Left renal pelvis (tissue), 4 donors: ENCODE measurements at places on chromosomes 7 and 10.

DNA sequence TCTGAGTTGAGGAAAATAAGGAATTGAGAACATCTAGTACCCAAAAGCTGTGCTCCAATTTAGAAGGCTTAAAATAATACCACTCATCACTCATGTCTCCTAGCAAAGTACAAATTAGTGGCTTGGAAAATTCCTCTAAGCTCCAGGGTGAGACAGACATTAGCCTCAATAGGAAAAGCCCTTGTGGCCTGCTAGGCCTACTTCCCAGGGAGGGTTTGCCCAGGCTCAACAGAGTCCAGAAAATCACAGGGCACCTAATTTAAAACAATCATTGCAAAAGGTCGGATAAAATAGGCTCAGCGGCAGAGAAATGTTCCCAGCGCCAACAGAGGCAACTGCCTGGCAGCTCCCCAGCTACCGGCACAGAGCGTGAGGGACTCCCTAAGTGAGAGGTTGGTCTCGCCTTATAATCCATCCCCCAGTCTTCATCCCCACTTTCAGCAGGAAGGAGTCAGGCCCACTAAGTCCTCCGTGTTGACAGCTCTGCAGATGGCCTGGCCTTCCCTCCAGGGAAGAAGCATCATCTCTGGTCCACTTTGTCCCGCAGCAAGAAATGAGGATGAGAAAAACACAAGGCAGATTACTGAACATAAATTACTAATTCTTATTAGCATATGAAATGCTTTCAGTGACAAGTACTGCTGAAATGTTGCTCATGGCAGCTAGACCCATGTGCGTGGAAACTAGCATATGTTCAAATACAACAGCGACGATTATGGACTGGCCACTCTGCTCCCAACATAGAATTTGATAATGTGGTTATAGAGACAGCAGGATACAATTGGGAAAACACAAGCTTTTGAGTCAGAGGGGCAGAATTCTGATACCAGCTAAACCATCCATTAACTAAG is 1177.7 kb upstream of the AUTS2 start:
- DNase-seq = no peak

DNA sequence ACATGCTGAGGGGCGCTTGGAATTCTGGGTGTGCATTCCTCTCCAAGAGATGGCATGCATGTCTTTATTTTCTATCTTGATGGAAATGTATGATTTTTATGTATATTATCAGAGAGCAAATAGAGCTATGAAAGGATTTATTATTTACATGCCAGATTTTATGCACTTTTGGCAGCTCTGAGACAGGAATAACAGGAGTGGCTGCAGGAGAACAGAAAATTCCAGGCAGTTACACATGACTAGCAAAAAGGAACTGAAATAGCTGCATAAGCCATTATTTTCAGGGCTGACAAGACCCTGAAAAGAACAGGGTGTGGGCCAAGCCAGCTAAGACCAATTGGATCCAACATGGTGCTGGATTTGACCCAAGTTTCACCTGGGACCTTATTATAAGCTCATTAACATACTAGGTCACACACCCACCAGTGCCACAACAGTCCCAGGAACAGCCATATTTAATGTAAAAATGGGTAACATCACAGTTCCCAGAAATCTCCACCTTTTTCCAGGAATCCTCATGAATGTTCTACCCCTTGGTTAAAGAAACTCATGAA is 43.2 kb upstream of the ACSL5 start:
- DNase-seq = no peak

DNA sequence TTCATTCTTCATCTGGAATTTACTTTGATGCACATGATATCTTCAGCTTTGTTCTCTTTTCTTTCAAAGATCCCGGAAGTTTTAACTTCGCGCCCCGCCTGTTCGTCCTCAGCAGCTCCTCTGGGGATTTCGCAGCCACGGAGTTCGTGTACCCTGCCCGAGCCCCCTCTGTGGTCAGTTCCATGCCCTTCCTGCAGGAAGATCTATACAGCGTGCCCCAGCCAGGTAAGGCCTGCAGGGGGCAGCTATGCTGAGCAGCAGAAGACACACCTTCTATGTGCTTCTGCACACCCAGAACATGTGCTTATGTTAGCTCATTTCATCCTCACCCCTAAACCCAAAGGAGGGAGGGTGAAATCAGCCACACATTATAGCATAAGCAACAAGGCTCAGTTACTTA is 79.7 kb upstream of the LYZL2 start:
- DNase-seq = no peak

DNA sequence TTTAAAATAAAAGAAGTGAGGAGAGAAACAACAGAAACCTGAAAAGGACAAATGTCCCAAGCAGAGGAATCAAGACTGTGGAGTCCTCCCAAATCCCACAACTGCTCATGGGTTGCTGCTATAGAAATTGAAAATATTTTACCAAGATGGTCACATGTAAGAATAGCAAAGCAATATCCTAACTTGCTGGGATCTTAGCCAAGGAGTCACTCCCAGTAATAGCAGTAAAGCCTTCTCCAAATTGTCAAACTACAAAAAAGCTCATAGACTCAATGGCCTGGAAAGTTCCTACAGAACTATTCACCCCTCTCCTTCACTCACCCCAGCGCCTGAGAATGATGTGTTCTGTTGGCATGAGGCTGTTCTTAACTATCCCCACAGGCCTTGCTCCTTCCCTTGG is 186.5 kb downstream of the ELMO1 start:
- DNase-seq = no peak

DNA sequence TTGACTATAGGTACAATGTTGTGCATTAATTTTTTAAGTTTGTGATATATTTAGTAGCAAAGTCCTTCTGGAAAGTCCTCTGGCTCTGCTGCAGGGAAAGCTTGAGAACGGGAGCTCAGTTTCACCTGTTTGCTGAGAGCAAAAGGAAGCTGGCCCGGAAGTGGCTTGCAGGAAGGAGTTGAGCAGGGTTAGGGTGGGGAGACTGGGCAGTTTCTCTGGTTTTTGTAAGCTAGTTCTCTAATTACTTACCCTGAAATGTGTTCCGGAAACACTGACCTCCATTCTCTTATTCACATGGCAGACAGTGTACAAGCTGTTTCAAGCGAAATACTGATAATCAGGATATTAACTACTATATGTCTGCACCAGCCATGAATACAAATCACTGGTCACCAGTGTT is 22.3 kb downstream of the MAP3K8 start:
- no peak for DNase-seq

GRCh38 chr10:31586723-31587638 is 268.0 kb downstream of the ZEB1 start:
- DNase-seq = no peak
